ENCODE measurements at places on chromosomes 7 and 10.

DNA sequence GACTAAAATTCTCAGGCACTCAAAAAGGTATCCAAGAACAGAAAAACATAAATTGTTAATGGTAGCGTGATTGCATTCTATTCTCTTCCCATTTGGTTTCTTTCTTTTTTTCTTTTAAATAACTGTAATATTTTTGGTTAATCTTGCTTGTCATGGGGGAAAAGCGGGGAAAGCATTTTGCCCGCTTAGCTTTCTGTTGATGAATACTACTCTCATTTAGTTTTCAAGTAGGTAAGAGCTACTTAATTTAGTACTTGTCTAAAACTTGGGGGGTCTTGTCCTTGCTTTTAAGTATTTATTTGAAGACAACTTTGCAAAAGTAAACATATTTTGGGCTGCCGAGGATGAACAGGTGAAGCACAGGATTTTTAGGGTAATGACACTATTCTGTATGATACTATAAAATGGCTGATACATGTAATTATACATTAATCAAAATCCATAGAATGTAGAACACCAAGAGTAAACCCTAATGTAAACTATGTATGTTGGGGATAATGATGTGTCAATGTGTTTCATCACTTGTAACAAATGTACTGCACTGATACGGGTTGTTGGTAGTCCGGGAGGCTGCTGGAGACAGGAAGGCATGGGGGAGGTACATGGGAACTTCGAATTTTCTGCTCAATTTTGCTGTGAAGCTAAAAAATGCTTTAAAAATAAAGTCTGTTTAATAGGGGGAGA is 1.7 kb downstream of the TES start:
- DNase-seq = no peak

DNA sequence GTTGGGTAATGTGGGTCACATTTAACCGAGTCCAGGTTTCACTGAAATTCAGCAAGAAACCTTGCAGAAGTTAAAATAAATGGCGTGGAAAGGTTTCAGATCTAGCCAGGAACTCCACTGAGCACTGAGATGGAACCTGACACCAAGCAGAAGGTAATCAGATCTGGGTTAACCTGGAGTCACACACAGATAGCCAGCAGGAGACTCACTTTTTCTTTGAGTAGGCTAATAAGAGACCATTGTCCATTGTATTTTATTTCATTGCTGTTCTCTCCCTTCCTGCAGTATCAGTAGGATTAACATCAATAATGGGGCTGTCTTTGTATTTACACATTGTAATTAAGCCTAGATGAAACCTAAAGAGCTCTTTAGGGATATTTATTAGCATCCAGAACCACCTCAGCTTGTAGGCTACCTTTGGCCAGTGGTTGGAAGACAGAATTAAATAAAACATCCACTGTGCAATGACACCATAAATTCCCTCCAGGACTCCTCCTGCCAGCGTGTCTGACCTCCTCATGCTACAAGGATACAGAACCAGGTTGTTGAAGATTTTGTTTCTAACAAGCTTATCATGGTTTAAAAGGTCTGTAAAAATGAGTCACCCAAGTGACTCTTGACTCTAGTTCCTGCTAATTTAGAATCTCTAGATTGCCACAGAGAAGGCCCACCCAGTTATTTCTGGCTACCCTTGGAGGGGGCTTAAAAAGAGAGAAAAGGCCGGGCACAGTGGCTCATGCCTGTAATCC is 151.1 kb downstream of the SORCS1 start:
- DNase-seq = no peak

- no peak for DNase-seq
These were observed 86.5 kb downstream of the TRIL start for GRCh38 chr7:28871631-28872030.

GRCh38 chr7:89623018-89623672 is 531.1 kb upstream of the STEAP1 start:
- peak; percentile 68 for DNase-seq

GRCh38 chr10:89301721-89302445 is at the start of gene IFIT2:
Gene IFIT2, plus strand, starts transcription at chr10:89302046. Its CDS starts 78 bp downstream, at chr10:89302124.
- peak; percentile 68 for DNase-seq

- no peak for DNase-seq
These were observed 36.1 kb downstream of the ST8SIA6 start for GRCh38 chr10:17418249-17418648.

DNA sequence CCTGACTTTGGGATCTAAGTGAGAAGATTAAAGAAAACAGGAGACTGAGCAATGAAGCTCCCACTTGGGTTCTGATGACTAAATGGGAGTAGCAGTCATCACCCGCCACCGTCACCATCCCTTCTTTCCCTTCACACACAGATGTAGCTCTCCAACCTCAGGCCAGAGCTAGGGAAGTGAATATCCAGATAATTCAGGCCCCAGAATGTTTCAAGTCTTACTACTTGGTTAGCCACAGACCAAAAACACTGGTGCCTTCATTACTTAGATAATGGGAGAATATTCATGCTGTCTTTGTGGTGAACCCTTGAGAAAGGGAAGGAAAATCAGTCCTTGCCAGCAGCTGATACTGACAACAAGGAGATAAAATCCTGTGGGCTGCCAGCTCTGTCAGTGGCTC is 100.7 kb downstream of the OSBPL3 start:
- DNase-seq = no peak

DNA sequence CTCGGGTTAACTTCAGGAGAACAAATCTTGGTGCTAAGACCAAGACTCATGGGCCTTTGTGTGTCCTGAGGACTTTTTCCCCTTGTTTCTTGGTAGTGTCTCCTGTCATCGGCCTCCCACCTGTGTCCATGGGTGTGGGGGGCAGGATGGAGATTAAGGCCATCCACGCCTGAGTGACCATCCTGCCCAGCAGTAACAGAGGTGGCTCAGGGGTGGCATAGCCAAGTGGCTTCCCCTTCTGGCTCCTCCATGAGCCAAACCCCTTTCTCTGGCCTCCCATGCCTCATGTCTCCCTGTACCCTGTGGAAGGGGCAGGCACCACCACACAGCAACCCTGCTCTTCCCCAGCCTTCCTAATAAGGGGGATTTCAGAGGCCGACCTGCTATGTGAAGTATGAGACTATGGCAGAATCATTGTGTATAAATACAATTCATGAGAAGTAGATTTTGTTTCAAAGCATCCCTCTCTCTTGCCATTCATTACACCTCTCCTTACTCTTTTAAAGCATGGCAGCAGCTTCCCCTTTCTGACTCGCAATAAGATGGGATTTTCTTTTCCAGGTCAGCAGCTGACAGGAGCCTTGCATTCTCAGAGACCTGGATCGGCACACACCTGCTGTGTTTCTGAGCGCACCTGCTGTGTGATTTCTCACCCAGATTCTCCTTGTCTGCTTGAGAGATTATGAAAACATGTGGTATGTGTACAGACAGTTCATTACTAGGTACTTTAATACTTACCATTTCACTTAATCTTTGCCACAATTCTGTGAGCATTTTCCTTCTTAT is 102.5 kb downstream of the XPNPEP1 start:
- DNase-seq = no peak

DNA sequence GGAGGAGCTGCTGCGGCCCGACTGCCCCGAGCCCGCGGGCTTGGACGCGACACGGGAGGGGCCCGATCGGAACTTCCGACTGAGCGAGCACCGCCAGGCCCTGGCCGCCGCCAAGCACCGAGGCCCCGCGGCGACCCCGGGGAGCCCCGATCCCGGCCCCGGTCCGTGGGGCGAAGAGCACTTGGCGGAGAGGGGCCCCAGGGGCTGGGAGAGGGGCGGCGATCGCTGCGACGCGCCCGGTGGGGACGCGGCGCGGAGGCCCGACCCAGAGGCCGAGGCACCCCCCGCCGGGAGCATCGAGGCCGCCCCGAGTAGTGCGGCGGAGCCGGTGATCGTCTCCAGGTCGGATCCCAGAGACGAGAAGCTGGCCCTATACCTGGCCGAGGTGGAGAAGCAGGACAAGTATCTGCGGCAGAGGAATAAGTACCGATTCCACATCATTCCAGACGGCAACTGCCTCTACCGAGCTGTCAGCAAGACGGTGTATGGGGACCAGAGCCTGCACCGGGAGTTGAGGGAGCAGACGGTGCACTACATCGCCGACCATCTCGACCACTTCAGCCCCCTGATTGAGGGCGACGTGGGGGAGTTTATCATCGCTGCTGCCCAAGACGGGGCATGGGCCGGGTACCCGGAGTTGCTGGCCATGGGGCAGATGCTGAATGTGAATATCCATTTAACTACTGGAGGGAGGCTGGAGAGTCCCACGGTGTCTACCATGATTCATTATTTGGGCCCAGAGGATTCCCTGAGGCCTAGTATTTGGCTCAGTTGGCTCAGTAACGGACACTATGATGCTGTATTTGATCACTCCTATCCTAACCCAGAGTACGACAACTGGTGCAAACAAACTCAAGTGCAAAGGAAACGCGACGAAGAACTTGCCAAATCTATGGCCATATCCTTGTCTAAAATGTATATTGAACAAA is 1.4 kb downstream of the OTUD1 start:
- DNase-seq = peak; percentile 36

GRCh38 chr7:43784030-43784584 is 25.6 kb downstream of the BLVRA start:
- DNase-seq = no peak

- DNase-seq = no peak
These were observed 116.7 kb downstream of the TNS3 start for GRCh38 chr7:47465191-47465590.

- no peak for DNase-seq
These were observed 61.5 kb upstream of the NKX6-2 start for GRCh38 chr10:132847416-132847777.

Measured in stimulated activated naive CD4-positive, alpha-beta T cell (primary cell).